ENCODE measurements at places on chromosomes 2 and 18. TPM values are rescaled to one million over a fixed set of nuclear protein-coding genes. Genes with fewer than 3 reads are reported as not detected.

Gene PIEZO2
- 0.78 TPM for total RNA-seq

DNA sequence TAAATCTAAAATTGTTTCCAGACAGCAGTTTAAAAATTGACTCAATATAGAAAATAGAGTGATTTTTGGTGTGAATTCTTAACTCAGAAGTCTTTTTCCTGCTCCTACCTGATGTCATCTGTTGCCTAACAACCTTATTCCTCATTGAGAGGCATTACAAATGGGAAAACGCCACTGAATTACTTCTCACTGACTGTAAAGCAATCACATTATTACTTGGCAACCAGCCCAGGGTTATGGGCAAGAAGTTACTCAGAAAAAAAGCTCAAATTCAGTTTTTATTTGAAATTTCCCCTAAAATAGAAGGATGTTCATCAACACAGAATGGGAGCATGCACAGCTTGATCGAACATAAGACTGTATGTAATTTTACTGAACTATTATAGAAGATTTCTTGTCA, 201.8 kb upstream of the GULP1 start:
- H3K27ac ChIP-seq = no peak overlapping the region
- H3K4me3 ChIP-seq = no peak overlapping the region
- no peaks in the 10 kb centered on the region for H3K4me1 ChIP-seq
- DNase-seq = no peak
- H3K36me3 ChIP-seq = no peaks in the 10 kb centered on the region

GRCh38 chr2:46569061-46569560, 89.7 kb downstream of the TMEM247 start:
- H3K4me3 ChIP-seq = no peak overlapping the region
- peak overlapping the region; percentile 89 for H3K27ac ChIP-seq
- H3K27me3 ChIP-seq = no peaks in the 10 kb centered on the region
- DNase-seq = no peak

GRCh38 chr18:48832938-48833700, 117.6 kb downstream of the SMAD7 start:
- peak; percentile 35 for DNase-seq
- H3K27me3 ChIP-seq = no peaks in the 10 kb centered on the region
- no peak overlapping the region for H3K4me3 ChIP-seq

GRCh38 chr18:42228581-42228980, 273.5 kb downstream of the PIK3C3 start:
- no peaks in the 10 kb centered on the region for H3K4me1 ChIP-seq
- no peak for DNase-seq
- no peaks in the 10 kb centered on the region for H3K27me3 ChIP-seq
- H3K4me3 ChIP-seq = no peak overlapping the region
- H3K27ac ChIP-seq = no peak overlapping the region

Gene CNPPD1
- total RNA-seq = 52.5 TPM

GRCh38 chr18:12904012-12904516, 20.0 kb upstream of the PTPN2 start:
- DNase-seq = no peak
- no peaks in the 10 kb centered on the region for H3K4me1 ChIP-seq
- H3K36me3 ChIP-seq = no peaks in the 10 kb centered on the region
- H3K27ac ChIP-seq = peak overlapping the region; percentile 60
- no peak overlapping the region for H3K4me3 ChIP-seq

Gene ATF2
- total RNA-seq = 30.8 TPM

- no peaks in the 10 kb centered on the region for H3K4me1 ChIP-seq
- no peak overlapping the region for H3K27ac ChIP-seq
- no peak overlapping the region for H3K4me3 ChIP-seq
- H3K36me3 ChIP-seq = no peaks in the 10 kb centered on the region
- H3K27me3 ChIP-seq = no peaks in the 10 kb centered on the region
Measured at GRCh38 chr2:62672601-62673000, 32.9 kb upstream of the EHBP1 start.

GRCh38 chr2:102436323-102436722, 13.4 kb downstream of the IL18RAP start:
- H3K4me3 ChIP-seq = no peak overlapping the region
- no peaks in the 10 kb centered on the region for H3K36me3 ChIP-seq

DNA sequence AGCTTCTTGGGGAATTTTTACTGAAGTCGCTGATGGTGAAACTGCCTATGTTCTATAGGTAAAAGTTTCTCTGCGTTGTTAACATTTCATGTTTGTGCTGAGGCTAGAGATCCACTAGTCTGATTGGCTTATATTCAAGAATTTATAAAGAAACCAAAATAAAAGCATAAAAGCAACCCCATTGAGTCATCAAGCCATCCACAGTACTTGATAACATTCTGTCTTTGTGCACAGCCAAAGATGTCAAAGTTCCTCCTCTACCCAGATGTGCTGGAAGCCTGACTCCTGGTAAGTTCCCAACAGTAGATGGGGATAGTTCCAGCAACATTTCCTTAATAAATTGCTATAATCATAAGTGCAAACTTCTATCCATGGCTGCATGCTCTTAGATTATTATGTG, 107.8 kb downstream of the TANC1 start:
- no peak overlapping the region for H3K27ac ChIP-seq
- H3K4me3 ChIP-seq = no peak overlapping the region
- no peaks in the 10 kb centered on the region for H3K27me3 ChIP-seq

- no peaks in the 10 kb centered on the region for H3K27me3 ChIP-seq
- peak; percentile 11 for DNase-seq
- no peak overlapping the region for H3K27ac ChIP-seq
- H3K4me1 ChIP-seq = no peaks in the 10 kb centered on the region
- no peaks in the 10 kb centered on the region for H3K36me3 ChIP-seq
- no peak overlapping the region for H3K4me3 ChIP-seq
Measured at GRCh38 chr2:18046558-18047212, 168.2 kb downstream of the KCNS3 start.

DNA sequence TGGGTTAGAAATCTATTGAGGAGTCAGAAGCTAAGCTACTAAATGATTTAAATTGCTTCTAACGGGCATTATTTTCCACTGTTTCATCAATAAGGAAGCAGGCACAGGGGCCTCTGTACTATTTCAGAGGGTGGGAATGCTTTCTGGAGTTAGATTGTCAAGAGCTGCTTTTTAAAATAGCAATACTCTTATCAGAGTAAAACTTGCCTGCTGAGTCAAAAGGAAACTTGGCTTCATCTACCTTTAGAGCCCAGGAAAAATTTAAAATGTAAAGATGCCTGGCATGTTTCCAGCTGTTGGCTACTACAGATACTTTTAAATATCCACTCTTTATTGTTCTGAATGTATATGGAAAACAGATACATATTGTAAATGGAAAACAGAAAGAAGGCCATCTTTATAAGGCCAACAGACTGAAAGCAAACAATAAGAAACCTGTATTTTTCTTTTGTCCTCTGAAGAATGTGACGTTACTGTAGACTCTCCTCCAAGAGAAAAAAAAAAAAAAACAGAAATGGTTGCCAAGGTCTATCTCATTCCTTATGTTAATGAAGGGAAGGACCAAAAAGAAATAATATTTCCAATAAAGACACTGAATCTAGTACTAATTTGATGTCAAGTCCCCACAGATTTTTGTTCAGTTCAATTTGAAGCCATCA, 79.1 kb downstream of the FIGN start:
- no peaks in the 10 kb centered on the region for H3K36me3 ChIP-seq
- H3K27ac ChIP-seq = peak overlapping the region; percentile 59
- no peak for DNase-seq
- peaks cover 29% of the 10 kb centered on the region for H3K4me1 ChIP-seq

- no peaks in the 10 kb centered on the region for H3K4me1 ChIP-seq
- no peak overlapping the region for H3K27ac ChIP-seq
- no peak for DNase-seq
- H3K36me3 ChIP-seq = no peaks in the 10 kb centered on the region
- no peaks in the 10 kb centered on the region for H3K27me3 ChIP-seq
- no peak overlapping the region for H3K4me3 ChIP-seq
Measured at GRCh38 chr2:175030380-175031271, 25.4 kb upstream of the CHN1 start.

DNA sequence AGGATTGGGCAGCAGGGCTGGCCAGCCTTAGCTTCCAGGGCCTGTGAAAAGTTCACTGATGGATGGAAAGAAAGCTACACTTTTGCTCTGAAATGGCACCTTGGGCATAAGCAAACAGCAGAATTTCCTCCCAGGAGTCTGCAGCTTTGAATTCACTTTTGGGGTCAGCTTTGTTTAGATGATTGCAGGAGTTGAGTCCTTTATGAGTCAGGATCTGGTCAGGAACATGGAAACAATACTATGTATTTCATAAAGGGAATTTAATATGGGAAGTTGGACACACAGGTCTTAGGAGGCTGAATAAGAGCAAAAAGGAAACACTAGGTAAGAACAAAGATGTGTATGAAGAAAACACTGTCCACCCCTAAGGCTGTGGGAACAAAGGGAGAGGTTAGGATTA, 345.3 kb downstream of the TSN start:
- H3K36me3 ChIP-seq = no peaks in the 10 kb centered on the region
- H3K4me1 ChIP-seq = no peaks in the 10 kb centered on the region
- DNase-seq = no peak

DNA sequence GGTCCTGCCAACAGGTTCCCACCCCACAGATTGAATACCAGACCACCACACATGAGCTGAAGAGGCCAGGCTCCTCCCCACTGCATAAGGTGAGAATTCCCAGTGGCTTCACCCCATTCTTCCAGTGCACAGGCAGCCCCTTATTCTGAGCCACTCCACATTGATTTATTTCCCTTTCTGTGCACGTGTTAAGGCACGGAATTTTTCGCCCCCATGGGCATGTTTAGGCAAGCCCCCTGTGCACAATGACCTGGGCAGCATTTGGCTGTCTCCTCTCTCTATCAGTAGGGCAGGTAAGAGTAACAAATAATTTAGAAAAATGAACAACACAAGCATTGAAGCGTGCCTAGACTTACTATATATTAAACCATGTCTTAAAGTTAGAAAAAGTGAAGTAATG, 15.2 kb upstream of the CHAC2 start:
- H3K27me3 ChIP-seq = no peaks in the 10 kb centered on the region
- H3K27ac ChIP-seq = no peak overlapping the region
- no peak overlapping the region for H3K4me3 ChIP-seq
- H3K36me3 ChIP-seq = no peaks in the 10 kb centered on the region

Gene ZNF142
- 23.6 TPM for total RNA-seq

Gene IMP4
- 60.1 TPM for total RNA-seq

GRCh38 chr18:27491772-27492171, 306.7 kb upstream of the CHST9 start:
- H3K27ac ChIP-seq = no peak overlapping the region
- no peaks in the 10 kb centered on the region for H3K36me3 ChIP-seq
- no peaks in the 10 kb centered on the region for H3K4me1 ChIP-seq
- H3K4me3 ChIP-seq = no peak overlapping the region
- no peak for DNase-seq
- no peaks in the 10 kb centered on the region for H3K27me3 ChIP-seq

DNA sequence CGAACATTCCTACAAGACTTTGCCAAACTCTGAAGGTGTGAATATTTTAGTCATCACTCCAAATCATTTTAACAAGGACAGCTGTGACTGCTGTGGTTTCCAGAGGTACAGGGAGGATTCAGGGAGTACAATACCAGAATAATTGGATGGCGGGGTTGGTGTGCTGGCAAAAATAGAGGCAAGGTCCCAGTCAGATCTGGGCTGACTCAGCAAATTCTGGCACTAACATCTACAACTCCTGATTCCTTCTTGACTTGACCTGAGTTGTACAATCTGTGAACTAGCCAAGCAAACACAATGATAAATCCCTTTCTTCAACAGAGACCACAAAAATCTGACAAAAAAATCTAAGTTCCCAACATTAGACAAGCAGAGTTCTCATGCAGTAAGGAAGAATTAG, 40.4 kb downstream of the RMP24 start:
- H3K4me1 ChIP-seq = no peaks in the 10 kb centered on the region
- no peaks in the 10 kb centered on the region for H3K36me3 ChIP-seq
- H3K27me3 ChIP-seq = no peaks in the 10 kb centered on the region

DNA sequence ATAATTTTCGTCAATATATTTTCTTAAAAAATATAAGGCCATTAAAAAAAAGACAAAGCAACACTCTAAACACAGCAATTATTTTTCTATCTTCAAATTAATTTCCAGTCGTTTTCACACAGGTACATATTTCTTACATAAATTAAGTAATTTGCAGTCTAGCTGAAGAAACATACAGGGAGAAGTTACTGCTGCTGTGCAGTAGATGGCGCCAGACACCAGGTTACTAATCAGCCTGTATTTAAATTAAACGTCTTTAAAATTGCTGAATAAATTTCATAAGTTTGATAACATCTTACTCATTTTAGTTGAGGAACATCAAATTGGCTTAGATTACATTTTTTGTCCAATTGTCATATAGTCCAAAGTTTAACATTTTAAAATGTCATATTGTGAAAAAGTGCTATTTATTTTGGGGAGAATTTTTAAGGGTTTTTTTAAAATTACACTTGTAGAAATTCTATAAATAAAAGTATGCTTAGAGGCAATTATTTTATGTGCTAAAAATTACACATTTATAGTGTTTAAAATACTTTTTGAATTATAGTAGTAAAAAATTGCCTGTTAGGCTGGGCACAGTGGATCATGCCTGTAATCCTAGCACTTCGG, 88.4 kb downstream of the PMAIP1 start:
- peaks cover 32% of the 10 kb centered on the region for H3K27me3 ChIP-seq
- no peaks in the 10 kb centered on the region for H3K4me1 ChIP-seq
- DNase-seq = no peak
- H3K36me3 ChIP-seq = no peaks in the 10 kb centered on the region

DNA sequence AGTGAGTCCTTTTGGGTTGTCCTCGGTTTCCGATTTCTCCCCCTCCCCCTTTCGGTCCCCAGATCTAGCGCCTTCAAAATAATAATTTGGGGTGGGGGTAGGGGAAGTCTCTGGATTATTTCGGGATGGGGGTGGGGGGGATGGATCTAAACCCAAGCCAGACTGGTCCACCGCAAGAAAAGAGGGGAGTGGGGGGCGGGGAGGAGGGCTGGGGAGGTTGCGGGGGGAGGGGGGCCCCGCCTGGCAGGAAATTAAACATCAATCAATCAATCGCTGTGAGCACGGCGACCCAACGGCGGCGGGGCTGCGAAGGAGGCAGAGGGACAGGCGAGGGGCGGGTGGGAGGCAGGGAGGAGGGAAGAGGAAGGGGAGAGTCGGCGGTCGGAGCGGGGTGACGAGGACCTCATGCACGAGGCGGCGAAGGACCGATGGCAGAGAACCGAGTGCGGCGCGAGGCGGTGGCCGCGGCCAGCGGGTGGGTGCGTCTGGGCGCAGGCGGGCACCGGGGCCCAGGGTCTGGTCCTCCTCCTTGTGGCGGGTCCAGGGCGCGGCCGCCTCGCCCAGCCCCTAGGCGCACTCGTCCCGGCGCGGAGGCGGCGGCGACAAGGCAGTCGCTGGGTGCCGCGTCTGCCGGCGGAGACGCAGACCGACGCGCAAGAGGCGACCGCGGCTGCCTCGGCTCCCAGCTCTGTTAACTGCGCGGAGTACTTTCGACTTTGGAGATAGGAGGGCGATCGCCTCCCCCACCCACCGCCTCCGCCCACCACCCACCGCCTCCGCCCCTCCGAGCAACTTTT, 468 bp upstream of the SATB2 start:
- H3K27ac ChIP-seq = no peak overlapping the region
- H3K4me1 ChIP-seq = peaks cover 17% of the 10 kb centered on the region
- DNase-seq = no peak
- H3K36me3 ChIP-seq = no peaks in the 10 kb centered on the region

Measured in heart right ventricle (tissue), 16 donors.